ENCODE measurements at places on chromosomes 6 and 20.

DNA sequence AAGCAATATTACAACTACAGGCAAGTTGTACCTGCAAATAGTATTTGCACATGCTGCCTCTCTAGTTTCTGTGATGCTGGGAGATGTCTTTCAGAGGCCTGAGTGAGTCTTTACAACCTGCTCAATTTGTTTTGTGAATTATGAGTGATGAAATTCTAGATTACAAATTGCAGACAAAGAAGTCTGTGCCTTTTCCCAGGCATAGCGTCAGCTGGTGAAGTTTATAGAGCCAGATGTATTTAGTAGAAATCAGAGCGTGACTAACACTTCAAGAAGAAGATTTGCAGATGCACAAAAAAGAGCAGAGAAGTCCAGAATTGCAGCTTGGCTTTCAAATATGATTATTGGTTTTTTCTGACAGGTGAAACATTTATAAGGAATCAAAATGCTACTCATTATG lies 289.9 kb downstream of the PLCB1 start:
- DNase-seq: no peak

DNA sequence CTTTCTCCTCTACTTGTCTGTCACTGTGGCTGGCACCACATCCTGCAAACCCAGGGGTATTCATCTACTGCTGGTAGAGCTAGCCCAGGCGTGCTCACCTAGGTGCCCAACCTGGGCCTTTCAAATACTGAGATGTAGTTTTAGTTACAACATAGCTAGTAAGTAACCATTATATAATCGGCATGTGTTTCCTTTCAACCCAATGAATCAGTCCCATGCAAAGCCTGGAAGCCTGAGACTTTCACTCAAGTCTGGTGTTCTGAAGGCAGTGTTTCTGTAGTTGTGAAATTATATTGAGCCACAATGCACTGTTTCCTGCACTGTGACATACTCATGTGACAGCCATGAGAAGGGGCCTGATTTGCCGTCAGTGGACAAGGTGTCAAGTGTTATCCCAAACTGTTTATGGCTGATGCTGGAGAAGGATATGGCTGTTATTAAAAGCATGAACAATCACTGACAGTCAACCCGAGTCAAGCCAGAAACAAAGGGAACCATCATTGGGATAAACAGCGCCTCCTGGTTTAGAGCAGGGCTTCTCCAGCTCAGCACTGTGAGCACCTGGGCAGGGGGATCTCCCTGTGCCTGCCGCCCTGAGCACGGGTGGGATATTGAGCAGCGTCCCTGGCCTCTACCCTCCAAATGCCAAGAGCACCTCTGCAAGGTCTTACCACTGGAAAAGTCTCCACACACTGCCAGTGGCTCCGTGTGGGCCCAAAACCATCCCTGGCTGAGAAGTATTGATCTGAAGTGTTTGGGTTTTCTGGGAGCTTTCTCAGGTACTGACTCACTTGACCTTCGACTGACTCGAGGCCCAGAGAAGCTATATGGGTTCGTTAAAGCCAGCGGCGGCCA lies 1.6 kb downstream of the PSMA7 start:
- DNase-seq: no peak

DNA sequence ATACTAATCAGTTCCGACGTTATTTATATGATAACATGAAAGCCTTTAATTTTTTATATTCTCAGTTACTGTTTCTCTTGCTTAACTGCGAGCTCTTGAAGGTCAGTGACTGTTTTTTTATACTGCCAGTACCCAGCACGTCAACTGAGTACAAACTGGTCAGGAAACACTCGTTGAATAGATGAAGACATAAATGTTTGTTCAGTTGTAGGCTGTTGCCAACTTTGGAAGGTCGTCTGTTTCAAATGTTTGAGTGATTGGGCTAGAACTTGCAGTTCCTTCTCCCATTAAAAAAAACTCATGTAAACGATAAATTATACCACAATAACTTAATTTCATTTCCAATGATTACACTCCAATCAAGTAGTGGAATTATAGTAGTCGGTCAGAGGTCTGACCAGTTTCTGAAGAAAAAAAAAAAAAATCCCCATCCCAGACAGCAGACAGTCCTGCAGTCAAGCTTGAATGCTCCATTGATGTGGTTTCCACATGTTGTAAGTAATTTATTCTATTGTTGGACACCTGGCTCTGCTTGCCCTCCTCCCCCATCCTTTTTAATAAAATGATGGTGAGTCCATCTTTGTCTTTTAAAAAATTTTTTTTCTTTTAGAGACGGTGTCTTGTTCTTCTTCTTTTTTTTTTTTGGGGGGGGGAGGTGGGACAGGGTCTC lies 81.1 kb downstream of the SASH1 start:
- no peak for DNase-seq

DNA sequence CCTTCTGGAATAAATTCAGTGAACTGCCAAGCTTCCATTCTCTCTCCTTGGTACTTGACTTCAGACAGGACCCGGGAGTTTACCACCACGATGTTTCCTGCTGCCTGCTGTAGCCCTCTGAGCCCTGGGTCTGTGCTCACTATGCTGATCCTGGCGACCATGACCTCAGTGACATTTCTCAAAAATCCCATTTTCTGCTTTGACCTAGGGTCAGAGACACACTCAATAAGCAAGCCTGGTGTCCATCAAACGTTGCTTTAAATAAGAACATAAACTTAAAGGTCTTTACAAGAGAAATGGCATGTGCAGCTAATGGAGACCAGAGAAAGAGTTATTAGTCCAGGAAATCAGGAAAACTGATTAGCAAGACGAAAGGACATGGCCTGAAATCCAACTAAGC lies 509.7 kb upstream of the SULF2 start:
- DNase-seq: no peak

- DNase-seq: no peak
Measured at GRCh38 chr6:87241304-87241703, 81.1 kb upstream of the SMIM8 start.
